ENCODE measurements at places on chromosomes 1 and 21.

DNA sequence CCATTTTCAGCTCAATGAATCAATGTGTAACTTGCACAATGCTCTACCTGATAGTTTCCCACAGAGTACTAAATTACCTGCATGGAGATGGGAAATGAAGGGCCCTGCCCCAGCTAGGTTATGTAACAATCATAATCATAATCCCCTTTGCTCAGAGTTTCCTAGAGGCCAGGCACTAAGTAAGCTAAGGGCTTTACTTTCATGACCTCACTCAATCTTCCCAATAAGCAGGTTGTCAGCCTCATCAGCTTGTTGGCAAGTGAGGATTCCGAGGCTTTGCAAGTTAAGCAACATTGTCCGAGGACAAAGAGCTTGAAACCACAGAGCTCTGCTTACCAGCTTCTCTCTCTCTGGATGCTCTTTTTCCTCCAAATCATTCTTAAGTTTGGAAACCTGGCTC lies 64.1 kb upstream of the NTPCR start:
- DNase-seq, result no peak

GRCh38 chr1:71464016-71464415 lies 383.2 kb upstream of the ZRANB2 start:
- no peak for DNase-seq

- DNase-seq, result no peak
Observed at GRCh38 chr1:204139088-204139487, 12.8 kb downstream of the ETNK2 start.

DNA sequence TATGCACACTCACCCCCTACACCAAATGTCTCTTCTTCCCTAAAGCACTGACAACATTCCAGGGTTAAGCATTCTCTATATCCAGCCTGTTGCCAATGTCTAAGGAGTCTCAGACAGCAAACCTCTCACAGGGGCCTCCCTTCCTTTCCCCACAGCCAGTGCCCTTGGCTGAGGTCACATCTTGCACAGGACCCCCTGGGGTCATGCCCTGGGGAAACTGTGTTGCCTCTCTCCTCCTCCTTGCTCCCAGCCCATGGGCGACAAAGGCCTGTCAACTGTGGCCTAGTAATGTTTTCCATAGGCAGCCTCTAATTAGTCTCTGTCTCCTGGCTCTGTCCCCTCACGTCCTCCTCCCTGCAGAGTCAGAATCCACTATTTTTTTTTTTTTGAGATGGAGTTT lies 54.6 kb downstream of the NENF start:
- no peak for DNase-seq

- DNase-seq, result no peak
Observed at GRCh38 chr1:107804134-107804533, 160.8 kb downstream of the VAV3 start.

DNA sequence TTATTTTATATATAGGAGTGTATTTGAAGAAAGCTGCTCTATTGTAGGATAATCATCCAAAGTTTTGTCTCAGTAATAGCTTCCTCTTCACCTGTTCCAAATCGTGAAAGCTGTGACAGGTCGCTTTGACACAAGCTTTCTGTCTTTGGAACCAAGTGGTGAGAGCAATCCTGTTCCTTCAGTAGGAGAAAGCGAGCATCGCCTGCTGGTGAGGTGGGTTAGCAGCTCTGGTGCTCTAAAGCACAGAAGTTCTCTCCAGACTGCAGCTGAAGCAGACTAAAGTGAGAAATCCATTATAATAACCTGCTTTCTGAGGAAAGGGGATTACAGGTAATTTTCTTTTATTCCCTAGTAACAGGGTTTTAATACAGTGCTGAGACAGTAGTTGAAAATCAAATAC lies 803.8 kb downstream of the ADGRL2 start:
- no peak for DNase-seq

- DNase-seq, result no peak
Observed at GRCh38 chr1:31152181-31152795, 86.8 kb upstream of the PUM1 start.

DNA sequence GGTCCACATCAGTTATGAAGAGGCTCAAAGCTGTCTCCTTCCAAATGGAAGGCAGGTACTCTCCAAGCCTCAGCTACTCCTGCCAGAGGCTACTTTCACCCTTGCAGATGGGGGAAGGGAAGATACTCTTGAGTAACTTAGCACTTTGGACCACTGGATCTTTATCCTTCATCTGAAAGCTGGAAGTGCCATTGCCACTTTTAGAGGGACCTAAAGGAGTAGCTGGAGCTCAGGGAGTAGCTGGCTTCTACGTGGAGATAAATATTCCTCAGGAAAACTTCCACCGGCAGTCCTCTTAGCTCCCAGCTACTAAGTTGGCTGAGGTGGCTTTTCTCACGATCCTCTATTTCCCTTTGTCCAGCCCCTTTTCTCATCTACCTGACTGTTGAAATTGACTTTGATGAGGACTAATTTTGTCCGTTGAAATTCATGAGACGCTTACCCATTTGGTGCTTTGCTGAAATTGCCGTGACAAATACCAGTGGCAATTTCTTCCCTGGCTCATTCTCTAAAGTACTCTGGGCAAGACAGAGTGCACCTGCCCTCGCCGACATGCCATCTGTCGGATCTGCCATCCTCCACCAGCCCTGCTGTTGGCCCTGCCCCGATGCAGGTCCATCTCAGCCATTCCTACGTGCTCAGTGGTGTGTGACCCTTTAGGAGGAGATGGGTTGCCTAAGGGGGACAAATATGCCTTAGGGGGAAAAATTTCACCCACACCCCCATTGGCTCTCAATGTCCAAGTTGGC lies 13.6 kb downstream of the IGSF21 start:
- DNase-seq, result no peak

- DNase-seq, result peak; percentile 62
Observed at GRCh38 chr1:156160743-156161171, 7.4 kb downstream of the SEMA4A start.

DNA sequence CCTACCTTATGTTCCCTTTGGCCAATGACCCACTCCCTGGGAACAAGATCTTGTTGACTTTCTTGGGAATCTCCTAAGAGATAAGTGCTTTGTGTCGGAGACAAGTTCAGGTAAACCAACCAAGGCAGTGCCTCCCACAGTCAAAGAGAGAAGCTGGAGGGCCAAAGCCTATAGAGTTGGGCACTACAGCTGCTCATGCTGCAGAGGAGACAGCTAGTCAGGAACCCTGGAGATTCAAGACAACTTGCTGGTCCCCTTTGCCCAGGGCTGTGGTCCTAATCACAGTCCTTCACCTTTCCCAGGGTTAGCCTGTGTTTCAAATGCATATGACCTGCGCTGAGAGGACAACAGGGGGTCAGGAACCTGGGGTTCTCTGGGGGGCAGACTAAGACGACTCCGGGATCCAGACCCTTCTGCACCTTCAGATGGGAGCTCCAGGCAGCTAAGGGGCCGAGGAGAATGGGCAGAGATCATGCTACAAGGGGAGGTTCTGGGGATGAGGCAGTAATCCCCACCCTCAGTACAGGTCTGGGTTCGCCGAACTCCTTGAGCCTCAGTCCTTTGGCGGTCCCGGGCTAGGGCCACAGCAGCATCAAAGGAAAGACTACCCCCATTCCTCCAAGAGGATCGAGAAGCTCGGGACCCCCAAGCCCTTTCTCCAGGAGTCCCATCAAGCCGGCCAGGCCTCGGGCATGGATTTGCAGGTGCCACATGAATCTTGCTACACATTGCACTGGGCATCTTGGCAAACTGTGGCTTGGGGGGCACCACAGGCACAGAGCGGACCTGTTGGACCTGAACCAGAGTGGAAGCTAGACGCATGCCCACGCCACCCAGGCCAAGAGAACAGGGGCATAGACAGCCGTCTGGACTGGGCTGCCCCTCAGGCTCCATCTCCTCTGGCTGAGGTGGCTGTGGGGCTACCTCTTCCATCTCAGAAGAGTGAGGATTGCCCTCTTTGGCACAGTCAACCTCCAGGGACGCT lies 2.0 kb upstream of the USF1 start:
- no peak for DNase-seq
